Heart right ventricle (tissue), 16 donors: ENCODE measurements at places on chromosomes 5 and 9. TPM values are rescaled to one million over a fixed set of nuclear protein-coding genes. Genes with fewer than 3 reads are reported as not detected.

Gene SCGB3A1
- polyA plus RNA-seq: 0.38 TPM

Gene C5orf47
- polyA plus RNA-seq: 0.09 TPM

GRCh38 chr5:96074870-96075269 lies 113.2 kb upstream of the ELL2 start:
- no peak overlapping the region for H3K4me3 ChIP-seq
- H3K27me3 ChIP-seq: no peaks in the 10 kb centered on the region
- no peak for DNase-seq

- no peak overlapping the region for H3K4me3 ChIP-seq
- H3K4me1 ChIP-seq: no peaks in the 10 kb centered on the region
Measured at GRCh38 chr9:6631207-6631512, 14.4 kb downstream of the GLDC start.

- H3K4me1 ChIP-seq: no peaks in the 10 kb centered on the region
- H3K4me3 ChIP-seq: no peak overlapping the region
- H3K27ac ChIP-seq: no peak overlapping the region
- no peaks in the 10 kb centered on the region for H3K27me3 ChIP-seq
- no peaks in the 10 kb centered on the region for H3K36me3 ChIP-seq
- no peak for DNase-seq
Measured at GRCh38 chr9:16954040-16954439, 83.6 kb upstream of the BNC2 start.

DNA sequence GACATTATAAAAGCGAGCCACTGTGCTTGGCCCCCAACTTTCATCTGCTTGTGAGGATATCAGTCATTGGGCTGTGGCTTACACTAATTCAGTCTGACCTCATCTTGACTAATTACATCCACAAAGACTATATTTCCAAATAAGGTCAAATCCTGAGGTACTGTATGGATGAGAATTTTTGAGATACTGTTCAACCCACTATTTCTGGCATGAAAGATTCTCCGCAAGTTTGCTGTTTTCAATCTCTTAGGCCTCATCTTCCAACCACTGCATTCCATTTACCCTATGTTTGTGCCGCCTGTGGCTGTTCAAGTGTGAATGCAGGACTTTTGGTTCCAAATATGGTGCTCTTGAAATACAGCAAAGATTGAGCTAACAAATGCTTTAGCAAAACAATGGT lies 400.9 kb upstream of the SGCD start:
- no peaks in the 10 kb centered on the region for H3K27me3 ChIP-seq
- DNase-seq: no peak
- no peaks in the 10 kb centered on the region for H3K36me3 ChIP-seq
- no peak overlapping the region for H3K27ac ChIP-seq
- no peak overlapping the region for H3K4me3 ChIP-seq
- no peaks in the 10 kb centered on the region for H3K4me1 ChIP-seq

DNA sequence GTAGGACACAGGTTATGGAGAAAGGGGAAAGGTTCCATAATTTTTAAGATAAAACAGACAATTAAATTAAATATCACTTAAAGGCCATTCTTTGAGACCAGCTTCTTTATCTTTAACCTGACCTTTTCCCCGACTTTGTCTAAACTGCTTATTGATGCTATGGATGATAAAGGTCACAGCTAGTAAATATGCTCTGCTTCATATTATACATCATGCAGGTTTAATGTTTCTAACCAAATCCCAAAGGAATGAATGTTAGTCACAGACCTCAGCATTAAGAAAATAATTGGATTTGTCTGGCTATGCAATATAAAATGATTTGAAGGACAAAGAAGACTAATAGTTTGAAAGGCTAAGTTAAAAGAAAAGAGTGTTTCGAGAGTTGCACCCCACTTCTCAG lies 147.6 kb downstream of the ST8SIA4 start:
- H3K4me1 ChIP-seq: no peaks in the 10 kb centered on the region
- H3K27ac ChIP-seq: no peak overlapping the region
- no peak overlapping the region for H3K4me3 ChIP-seq
- DNase-seq: no peak

DNA sequence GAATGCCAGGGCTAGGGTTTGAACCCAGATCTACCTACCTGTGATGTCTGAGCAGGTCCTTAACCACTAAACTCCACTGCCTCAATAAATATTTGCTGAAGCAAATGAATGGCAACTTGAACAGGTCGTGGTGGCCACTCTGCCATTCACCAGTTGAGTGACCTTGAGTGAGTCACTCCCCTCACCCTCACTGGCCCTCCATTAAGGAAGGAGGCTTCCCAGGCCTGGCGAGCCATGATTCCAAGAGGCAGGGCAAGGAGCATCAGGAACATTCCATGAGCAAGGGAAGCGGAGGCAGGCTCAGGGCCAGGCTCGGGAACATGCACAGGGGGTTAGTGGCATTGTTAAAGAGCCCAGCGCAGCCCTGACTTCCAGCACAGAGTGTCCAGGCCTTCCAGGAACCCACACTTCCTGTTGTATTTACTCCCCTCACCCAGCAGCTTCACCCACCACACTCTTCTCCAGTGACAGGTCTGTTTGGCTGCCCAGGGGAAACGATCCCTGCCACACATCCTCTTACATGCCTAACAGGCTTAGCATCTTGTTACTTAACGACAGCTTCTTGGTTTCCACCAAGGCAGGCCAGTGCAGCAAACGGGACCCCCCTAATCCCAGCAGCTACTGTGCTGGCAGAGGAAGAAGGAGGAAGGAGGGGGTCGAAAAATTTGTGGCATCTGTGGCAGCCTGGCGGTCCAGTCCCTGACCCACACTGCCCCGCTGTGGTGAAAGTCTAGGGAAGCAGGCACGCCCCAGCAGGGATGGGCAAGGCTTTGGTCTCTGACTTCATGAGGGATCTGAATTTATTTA lies 43.7 kb upstream of the TTC1 start:
- no peak overlapping the region for H3K27ac ChIP-seq
- H3K27me3 ChIP-seq: peaks cover 20% of the 10 kb centered on the region
- H3K4me3 ChIP-seq: no peak overlapping the region
- H3K4me1 ChIP-seq: no peaks in the 10 kb centered on the region
- H3K36me3 ChIP-seq: no peaks in the 10 kb centered on the region
